ENCODE measurements at places on chromosomes 2 and 18.

DNA sequence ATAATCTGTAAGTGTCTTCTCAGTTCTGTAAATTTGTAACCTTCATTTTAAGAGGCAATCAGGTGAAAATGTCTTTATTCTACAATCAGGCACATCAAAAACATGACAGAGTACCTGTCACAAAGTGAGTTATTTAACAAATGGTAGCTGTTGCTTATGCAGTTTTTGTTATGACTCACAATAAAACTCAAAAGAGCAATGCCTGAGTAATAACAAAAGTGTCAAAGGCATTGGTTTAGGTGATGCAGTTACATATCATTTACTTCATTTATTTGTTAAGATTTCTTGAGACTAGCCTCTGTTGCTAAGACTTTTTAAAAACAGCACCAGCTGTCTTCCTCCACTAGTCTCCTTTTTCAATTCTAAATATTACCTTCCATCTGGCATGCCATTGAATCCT is 177.8 kb downstream of the KIAA1328 start:
- no peak for DNase-seq

GRCh38 chr2:9631878-9632700 is 1.3 kb upstream of the YWHAQ start:
- no peak for DNase-seq

DNA sequence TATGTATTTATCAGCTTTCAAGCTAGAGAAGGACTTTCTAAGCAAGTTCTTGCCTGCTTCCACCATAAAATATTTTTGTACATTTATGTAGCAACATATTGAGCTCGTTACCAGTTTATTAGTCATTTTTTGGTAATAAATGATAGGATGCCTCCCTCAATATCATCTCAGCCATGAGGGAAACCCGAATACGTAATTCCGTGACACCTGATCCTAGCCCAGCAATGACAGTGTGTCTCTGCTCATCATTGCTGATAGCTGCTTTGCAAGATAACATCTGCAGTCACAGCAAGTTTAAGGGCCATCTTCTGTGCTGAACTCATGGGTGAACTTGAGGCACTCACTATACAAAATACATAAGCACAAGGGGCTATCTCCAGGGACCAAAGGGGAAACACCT is 62.2 kb downstream of the COL6A3 start:
- DNase-seq = no peak

DNA sequence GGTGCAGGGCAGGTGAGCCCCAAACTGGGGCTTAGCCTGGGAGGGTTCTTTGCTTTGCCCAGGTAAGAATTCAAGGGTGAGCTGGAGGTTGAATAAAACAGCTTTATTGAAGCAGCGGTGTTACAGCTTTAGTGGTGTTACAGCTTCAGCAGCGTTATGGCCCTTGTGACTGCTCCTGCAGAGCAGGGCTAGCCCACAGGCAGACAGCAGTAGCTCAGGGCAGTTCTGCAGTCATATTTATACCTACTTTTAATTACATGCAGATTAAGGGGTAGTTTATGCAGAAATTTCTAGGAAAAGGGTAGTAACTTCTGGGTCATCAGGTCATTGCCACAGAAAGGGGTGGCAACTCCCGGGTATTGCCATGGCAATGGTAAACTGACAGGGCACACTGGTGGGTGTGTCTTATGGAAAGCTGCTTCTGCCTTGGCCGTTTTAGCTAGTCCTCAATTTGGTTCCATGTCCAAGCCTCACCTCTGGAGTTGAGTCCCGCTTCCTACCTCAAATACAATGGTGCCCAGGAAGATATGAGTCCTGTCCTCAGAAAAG is 78.2 kb downstream of the THNSL2 start:
- no peak for DNase-seq

DNA sequence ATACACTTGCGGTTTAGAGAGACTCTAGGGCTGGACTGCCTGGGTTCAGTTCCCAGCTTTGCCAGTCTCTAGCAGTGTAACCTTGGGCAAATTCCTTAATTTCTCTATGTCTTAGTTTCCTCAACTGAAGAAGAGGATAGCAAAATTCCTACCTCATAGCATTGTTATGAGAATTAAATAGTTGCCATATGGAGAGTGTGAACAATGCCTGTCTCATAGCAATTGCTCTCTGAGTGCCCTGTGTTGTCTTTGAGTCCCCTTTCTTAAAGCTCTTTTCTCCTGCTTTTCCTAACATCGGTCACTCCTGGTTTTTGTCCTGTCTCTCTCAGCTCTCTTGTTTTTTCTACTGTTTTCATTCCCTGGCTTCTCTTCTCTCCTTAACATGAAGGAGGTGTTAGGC is 116.8 kb upstream of the ALPP start:
- no peak for DNase-seq

DNA sequence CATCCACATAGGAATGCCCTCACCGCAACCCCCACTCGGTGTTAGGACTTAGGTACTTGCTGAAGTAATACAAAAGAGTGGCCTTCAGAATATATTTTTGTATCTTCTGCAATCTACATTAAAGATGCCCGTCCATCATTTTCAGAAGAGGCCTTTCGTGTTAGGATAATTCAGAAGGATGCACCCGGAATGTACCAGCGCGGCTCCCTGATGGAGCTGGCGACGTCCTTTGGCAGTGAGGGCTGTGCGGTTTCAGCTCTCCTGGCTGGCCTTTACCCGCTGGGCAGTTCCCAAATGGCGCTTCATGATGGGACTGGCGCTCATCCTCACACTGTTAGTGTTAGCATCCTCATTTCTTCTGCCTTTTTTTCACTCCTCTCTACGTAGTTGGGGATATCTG is 15.3 kb downstream of the TWIST2 start:
- no peak for DNase-seq

- DNase-seq = no peak
Observed at GRCh38 chr18:525036-525797, 24.7 kb upstream of the COLEC12 start.

- DNase-seq = no peak
Observed at GRCh38 chr18:29651122-29651680, 1391.3 kb downstream of the DSC3 start.

DNA sequence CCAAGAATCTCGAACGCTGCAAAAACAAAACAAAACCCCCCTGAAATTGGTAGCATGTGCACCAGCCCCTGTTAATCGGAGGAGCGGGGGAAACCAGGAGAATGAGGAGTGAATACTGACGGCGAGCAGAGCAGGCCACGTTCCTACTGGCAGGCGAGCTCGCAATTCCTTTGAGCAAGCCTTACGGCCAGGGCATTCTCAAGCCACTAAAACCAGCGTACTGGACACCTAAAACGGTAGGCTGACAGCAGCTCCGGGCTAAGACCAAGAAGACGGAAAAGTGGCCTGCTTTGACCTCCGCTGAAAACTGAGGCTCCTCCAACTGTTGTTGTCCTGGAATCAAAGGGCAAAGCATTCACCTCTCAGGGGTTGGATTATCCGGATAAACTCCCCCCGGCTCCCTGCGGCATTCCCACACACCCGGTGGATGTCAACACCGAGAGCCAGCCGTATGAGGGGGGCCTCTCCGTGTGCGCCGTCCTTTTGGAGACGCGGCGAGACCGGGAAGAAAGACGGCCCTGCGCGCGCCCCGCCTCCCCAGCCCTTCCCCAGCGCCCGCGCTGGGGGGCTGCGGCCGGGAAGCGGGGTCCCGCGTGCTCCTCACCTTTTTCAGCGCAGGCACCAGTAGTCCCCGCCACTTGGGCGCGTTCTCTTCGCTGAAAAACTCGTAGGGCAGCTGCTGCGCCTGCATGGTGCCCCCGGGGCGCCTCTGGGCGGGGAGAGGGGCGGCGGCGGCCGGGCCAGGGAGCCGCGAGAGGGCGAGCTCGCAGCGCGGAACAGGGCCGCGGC is 925 bp downstream of the SOS1 start:
- DNase-seq = peak; percentile 59

GRCh38 chr2:102082571-102083392 is 59.8 kb upstream of the IL1R1 start:
- peak; percentile 49 for DNase-seq

- no peak for DNase-seq
Observed at GRCh38 chr18:9428301-9428706, 47.0 kb upstream of the RALBP1 start.

GRCh38 chr2:239256350-239256743 is 144.5 kb downstream of the HDAC4 start:
- DNase-seq = no peak

GRCh38 chr2:179595284-179595683 is 266.1 kb downstream of the ZNF385B start:
- DNase-seq = no peak

- peak; percentile 46 for DNase-seq
Observed at GRCh38 chr2:218465987-218466633, 47.2 kb downstream of the VIL1 start.

DNA sequence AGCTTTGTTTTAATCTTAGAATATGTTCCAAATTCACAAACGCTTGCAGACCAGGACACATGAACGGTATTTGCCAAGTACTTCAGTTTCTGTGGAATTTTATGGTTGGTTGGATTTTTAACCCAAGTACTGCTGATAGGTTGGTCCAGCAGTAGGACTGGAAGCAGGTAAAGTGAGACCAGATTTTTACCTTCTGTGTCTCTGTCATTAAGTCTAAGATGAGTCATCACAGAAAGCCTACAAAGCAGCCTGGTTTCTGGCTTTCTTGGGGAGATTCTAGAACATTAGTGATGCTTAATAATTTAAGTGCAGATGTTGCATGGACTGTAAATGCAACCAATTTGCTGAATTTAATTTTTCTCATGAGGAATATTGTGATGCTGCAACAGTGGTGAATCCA is 100.5 kb downstream of the SCG2 start:
- DNase-seq = no peak

All from CD4-positive, alpha-beta T cell treated with Interleukin-4 for 1 hour (primary cell).